Left ventricle myocardium inferior (tissue), 1 donor: ENCODE measurements at places on chromosomes 12 and 14.

DNA sequence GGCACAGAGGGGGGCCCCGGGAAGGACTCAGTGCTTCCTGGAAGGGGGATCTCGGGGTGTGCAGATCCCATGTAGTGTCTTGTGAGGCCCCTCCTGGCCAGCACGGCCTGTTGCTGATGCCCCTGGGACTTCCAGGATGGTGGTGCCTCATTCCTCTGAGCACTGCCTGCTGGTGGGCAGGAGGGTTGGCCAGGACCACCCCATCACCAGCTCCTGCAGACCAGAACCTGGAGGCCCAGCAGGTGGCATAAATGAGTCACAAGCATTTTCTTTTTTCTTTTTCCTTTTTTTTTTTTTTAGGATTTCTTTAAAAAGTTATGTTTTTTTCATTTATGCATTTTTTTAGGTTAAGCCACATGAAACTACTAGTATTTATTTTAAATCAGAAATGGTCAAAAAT, 8.0 kb downstream of the MMP17 start:
- DNase-seq, result no peak

GRCh38 chr14:25095736-25096437, 45.9 kb upstream of the STXBP6 start:
- no peak for DNase-seq

DNA sequence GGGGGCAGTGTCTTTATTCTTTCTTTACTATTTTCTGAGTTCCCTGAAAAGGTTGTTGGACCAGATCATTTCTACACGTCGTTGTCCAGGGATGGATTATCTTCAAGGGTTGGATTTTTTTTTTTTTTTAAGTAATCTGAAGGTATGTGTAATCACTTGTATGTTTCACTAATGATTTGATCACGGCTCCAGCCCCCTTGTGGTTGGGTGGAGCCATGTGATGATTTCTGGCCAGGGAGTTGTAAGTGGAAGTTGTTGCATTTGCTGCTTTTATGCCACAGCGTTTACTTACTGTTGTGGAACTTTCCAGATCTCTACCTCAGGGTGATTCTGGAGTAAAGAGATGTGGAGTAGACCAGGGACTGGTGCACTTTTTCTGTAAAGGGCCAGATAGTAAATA, 390.3 kb downstream of the AACS start:
- DNase-seq, result no peak

GRCh38 chr12:93137656-93138612, 208.8 kb upstream of the EEA1 start:
- DNase-seq, result no peak

DNA sequence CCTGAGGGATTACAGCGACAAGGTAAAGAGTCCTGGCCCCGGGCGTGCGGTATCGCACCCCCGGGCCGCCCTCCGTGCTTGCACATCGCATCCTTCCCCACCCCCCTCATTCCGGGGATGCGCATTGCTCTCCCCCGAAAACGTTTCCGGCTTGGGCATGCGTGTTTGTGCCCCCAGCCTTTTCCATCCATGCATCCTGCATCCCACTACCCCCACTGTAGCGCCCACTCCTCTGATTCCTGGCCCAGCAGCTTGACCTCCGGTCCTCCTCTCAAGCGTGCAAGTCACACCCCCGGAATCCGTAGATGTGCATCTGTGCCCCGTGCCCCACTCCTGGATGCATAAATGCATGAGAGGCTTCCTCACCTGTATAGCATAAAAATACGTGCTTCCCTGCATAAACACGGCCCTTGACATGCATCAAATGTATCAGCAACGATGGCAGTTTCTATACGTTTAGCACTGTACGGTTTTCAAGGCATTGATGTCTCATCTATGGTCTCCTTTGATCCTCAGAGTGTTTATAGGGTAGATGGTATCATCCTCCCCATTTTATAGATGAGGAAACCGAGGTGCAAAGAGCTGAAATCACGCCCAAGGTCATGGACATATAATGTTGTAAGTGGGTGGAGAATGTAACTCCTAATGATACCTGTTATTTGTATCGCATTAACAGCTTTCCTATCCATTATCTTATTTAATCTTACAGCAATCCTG, 484 bp downstream of the RIC8B start:
- peak; percentile 15 for DNase-seq
